Activated CD4-positive, alpha-beta T cell treated with anti-CD3 and anti-CD28 coated beads, Interleukin-2, amount 10 ng/mL, durations not matched to agents 7 days and 5 days (primary cell): ENCODE measurements at places on chromosomes 1 and 21. TPM values are rescaled to one million over a fixed set of nuclear protein-coding genes. Genes with fewer than 3 reads are reported as not detected.

DNA sequence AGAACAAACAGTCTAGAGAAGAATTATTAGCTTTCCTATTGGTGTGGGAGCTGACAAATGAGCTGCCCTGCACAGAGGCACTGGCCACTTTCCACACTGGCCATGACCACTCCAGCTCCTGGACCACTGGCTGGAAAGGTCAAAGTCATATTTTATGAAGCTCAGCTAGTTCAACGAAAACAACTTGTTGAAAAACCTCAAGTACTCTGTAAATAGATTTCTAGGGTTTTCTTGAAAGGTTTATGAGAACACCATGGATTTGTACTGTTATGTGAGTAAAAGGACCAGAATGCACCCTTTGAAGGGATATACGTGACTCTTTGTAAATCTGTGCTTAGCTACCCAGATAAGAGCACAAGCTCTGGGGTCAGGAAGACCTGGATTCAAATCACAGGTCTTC lies 54.5 kb upstream of the FGGY start:
- H3K4me3 ChIP-seq = no peak overlapping the region
- H3K4me1 ChIP-seq = no peaks in the 10 kb centered on the region
- H3K27ac ChIP-seq = no peak overlapping the region
- H3K36me3 ChIP-seq = no peaks in the 10 kb centered on the region

DNA sequence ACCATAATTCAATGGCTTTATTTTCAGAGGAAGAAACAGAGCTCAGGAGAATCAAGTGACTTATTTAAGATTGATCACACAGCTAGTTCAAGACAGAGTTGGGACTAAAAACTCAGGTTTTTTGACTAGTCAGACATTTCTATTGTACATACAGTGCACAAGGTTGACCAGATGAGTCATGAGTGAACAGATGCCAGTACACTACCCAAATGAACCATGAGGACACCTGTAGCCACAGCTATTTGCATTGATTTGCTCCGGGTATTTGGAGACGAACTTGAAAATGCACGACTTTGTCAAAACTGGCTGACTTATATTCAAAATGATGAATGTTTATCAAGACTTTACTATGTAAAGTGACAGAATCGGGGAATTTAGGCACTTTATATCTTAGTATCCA lies 161.7 kb upstream of the ST6GALNAC5 start:
- H3K4me1 ChIP-seq = no peaks in the 10 kb centered on the region
- no peak overlapping the region for H3K27ac ChIP-seq
- DNase-seq = no peak
- H3K4me3 ChIP-seq = no peak overlapping the region
- no peaks in the 10 kb centered on the region for H3K27me3 ChIP-seq

The FCRL5 gene
- total RNA-seq = not detected

The SIM2 gene
- 0.19 TPM for total RNA-seq

- H3K36me3 ChIP-seq = peaks cover 28% of the 10 kb centered on the region
- H3K4me1 ChIP-seq = peaks cover 45% of the 10 kb centered on the region
- peak overlapping the region; percentile 57 for H3K27ac ChIP-seq
Measured at GRCh38 chr1:235244974-235245592, 82.9 kb downstream of the ARID4B start.

GRCh38 chr1:54312796-54313316 lies 93.3 kb downstream of the SSBP3 start:
- H3K27ac ChIP-seq = peak overlapping the region; percentile 84
- H3K27me3 ChIP-seq = no peaks in the 10 kb centered on the region
- peaks cover 21% of the 10 kb centered on the region for H3K36me3 ChIP-seq
- peak; percentile 18 for DNase-seq
- H3K4me3 ChIP-seq = no peak overlapping the region

The FBXO2 gene
- 2.1 TPM for total RNA-seq

DNA sequence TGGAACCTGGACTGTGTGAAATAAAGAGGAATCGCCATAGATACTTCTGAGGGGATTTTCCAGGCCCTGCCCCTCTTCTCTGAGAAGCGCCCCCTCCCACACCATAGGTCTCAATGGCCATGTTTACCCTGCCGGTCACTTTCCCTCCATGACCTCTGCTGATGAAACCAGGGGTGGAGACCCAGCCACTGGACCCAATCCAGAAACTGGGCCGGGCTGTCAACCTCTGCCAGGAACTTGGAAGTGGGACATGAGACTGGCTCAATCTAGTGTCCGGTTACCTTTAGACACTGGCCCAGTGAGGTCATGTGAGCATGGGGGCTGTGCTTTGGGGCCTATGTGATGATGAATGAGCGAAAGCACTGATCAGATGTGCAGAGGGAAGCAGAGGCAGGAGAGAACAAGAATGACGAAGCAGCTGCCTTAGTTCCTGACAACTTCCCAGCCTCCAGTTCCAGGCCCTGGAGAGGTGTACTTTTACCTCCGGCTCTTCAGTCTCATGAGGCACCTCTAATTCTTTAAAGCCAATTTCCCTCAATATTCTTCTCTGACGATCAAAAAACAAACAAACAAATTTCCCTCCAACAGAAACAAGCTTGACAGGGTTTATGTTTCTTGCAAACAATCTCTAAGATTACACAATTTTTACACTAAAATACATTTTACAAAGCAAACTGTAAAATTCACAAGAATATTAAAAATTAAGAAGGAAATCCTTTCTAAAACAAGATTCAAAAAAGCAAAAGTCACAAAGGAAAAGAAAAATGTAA lies 4.9 kb downstream of the ASAP3 start:
- peaks cover 40% of the 10 kb centered on the region for H3K27me3 ChIP-seq
- no peak for DNase-seq
- peaks cover 9% of the 10 kb centered on the region for H3K4me1 ChIP-seq
- no peak overlapping the region for H3K27ac ChIP-seq
- H3K4me3 ChIP-seq = no peak overlapping the region
